ENCODE measurements at places on chromosomes 4 and X. TPM values are rescaled to one million over a fixed set of nuclear protein-coding genes. Genes with fewer than 3 reads are reported as not detected.

The MAGEC2 gene
- total RNA-seq, result not detected

The MAOB gene
- total RNA-seq, result not detected

- no peak for DNase-seq
Measured at GRCh38 chrX:131745942-131746489, 202.1 kb downstream of the OR13H1 start.

DNA sequence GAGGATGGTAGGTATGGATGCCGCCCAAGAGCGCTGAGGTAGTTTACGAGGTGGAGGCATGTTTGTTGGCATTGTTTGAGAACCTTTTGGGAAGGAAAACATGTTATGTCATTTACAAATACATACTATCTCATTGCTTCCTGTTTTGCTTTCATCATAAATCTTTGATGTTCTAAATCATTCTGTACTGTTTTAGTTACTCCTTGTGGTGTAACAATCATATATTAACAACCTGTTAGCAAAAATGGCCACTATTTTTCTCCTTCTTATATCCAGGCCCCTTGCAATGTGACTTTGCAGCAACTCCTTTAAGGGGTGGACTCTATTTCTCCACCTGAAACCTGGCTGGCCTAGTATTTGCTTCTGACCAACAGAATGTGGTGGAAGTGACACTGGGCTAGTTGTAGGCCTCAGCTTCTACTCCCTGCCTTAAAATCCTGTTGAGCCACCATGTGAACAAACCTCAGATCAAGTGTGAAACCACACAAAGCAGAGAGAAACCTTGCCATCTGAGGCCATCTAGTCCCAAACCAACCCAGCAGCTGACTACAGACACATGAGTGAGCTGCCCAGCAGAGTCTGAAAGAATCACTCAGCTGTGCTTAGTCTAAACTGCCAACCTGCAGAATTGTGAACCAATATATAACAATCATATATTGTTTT lies 15.8 kb upstream of the CXorf38 start:
- DNase-seq, result no peak

The RAB40A gene
- 0.68 TPM for total RNA-seq

GRCh38 chrX:29229802-29230201 lies 642.6 kb downstream of the IL1RAPL1 start:
- DNase-seq, result no peak

DNA sequence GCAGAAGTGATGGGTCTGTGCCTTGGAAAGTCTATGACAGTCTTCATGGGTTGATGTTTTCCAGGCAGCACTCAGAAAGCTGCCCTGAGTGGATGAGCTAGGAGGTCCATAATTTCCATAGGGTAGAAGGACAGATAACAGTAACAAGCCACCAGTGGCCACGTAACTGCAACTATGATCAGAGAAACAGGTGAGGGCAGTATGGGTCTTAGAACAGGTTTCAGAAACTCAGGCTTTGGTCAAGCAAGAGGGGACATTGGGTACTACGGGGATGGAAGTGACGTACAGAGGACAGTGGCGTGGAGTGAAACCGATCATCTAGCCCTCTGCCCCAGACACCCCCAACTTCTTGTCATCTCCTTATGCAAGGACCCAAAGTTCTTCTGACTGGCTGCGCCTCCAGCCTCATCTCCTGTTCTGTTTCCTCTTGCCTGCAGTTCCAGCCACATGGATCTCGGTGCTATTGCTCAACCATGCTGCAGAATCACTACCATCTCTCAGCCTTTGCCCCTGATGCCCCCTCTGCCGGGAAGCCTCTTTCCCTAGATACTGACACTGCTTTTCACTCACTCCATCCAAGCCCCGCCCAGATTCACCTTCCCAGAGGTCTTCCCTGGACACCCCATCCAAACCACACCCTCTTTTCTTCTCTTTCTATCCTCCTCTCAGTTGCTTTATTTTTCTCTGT lies 123.4 kb downstream of the MFAP3L start:
- no peak for DNase-seq

DNA sequence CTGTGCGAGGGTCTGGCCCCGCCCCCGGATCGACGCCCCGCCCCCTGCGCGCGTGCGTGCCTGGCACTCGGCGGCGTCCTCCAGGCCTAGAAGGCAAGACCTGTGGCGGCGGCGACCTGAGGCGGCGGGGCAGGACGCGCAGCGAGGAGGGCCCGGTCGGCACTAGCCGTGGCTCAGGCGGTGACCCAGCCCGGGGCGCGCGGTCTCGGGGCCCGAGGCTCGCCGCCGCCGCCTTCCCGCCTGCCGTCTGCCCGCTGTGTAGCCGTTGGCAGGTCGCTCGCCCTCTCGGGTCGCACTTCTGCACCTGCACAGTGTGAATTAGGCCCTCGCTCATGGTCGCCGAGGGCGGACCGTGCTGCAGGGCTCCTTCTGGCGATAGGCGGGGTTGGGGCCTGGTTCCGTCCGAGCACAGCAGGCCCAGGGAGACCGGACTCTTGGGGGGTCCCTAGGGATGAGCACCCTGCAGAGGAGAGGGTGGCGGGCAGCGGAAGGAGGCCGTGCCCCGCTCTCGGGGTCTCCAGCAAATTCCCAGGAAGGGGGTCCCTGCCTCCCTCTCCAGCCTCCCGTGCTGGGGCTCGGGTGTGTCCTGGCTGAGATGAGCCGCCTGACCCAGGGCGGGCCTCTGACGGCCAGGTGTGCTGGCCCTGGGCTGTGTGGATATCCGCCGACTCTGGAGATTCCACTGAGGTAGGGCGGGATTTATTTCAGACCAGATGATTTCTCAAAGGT lies 557 bp upstream of the FAM53A start:
- no peak for DNase-seq

The SMPX gene
- total RNA-seq, result not detected

DNA sequence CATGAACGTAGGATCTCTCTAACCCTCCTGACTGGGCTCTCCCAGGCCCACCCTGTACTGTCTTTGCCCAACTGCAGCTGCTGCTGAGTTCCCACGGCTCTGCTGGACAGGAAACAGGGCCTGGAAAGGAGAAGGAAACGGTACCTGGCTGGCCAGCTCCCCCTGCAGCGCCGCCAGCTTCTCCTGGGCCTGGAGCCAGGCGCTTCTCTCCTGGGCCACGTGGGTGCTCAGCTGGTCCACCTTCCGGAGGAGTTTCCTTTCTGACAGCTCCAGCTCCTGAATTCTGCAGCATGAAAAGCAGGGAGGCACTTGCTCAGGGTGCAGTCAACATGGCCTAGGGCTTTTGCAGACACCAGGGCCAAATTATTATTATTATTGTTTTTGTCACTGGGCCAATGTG lies 6.5 kb downstream of the C4orf50 start:
- no peak for DNase-seq

The RELL1 gene
- 15.1 TPM for total RNA-seq

The SOWAHB gene
- not detected for total RNA-seq

The CYTL1 gene
- not detected for total RNA-seq

The HMGN5 gene
- 5.8 TPM for total RNA-seq

DNA sequence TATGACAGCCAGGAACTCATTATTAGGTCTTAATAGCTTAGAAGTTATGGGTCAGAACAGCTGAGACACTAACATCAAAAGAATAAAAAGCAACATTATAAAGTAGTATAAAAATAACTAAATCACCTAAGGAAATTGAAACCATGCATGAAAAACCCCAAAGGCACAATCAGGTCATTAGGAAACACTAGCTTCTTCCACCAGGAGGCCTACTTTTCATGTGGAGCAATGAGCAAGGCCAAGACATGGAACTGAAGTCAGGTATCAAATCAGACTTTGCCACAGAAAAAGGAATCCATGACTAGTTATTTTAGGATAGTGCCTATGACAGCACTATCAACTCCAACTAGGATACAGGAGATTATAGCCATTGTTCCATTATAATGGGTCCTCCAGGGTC lies 7.9 kb downstream of the HUWE1 start:
- no peak for DNase-seq

- DNase-seq, result no peak
Measured at GRCh38 chr4:38067499-38067898, 107.3 kb downstream of the PTTG2 start.

GRCh38 chrX:70087857-70088630 lies 25.8 kb downstream of the OTUD6A start:
- no peak for DNase-seq

- no peak for DNase-seq
Measured at GRCh38 chr4:95129821-95130311, 372.1 kb downstream of the BMPR1B start.

- no peak for DNase-seq
Measured at GRCh38 chr4:108683479-108683878, 33.1 kb downstream of the OSTC start.

The HEPH gene
- total RNA-seq, result 0.18 TPM

GRCh38 chr4:72909461-72909860 lies 160.1 kb downstream of the COX18 start:
- DNase-seq, result no peak

DNA sequence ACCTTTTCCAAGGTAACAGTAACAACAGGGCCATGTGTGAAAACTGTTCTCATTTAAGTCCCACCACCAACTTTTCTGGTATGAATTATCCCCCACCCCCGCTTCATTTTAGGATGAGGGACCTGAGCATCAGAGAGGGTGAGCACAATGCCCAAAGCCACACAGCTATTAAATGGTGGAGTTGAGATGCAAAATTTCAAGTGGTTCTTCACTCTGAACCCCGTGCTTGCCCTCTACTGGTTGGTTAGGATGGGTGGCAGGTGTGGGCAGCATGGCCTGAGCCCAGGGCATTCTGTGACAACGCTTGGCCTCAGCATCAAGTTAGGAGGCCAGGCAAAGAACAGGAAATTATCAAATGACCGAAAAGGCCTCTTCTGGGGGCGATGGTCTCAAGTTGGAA lies 33.5 kb downstream of the MED28 start:
- DNase-seq, result no peak

- DNase-seq, result peak; percentile 82
Measured at GRCh38 chr4:98658287-98659105, at the start of gene TSPAN5. TSS of gene TSPAN5 (minus strand) at chr4:98658611.

The MUC7 gene
- not detected for total RNA-seq

- DNase-seq, result no peak
Measured at GRCh38 chrX:140822861-140823260, 113.3 kb downstream of the LINC00632 start.

The SULT1B1 gene
- 2.4 TPM for total RNA-seq

The NXF2B gene
- total RNA-seq, result not detected
